Activated CD8-positive, alpha-beta memory T cell treated with anti-CD3 and anti-CD28 coated beads for 1 hour (primary cell): ENCODE measurements at places on chromosomes 1 and 21.

- no peak for DNase-seq
These were observed 257.6 kb upstream of the USP24 start for GRCh38 chr1:55472784-55473183.

- DNase-seq: no peak
These were observed 7.9 kb upstream of the CLDN14 start for GRCh38 chr21:36487641-36488307.

DNA sequence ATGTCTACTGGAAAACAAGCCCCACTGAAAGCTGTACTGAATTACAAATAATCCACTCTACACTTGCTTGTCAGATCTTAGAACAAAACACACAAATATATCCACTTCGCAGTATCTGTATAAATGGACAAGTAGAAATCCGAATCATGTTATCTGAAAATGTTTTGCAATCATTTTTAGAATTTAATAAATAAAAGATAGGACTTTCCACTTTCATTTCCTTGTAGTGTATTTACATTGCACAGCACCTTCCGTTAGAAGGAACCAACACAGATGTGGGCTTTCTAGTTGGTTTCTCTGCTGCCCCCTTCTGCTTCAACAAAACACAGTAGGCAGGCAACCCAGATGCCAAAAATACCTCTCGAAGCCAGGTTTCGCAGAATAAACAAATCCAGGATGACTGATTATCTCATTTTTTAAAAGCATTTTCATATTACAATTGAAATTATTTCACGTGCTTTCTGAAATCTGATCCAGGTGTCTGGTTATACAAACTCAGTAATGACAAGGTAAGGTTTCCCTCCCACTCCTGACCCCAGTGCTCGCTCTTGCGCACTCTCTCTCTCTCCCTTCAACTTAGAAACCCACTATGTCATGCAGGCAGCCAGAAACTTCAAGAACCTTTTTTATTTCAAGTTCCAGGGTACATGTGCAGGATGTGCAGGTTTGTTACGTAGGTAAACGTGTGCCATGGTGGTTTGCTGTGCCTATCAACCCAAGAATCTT, 389.9 kb downstream of the SMYD3 start:
- no peak for DNase-seq

DNA sequence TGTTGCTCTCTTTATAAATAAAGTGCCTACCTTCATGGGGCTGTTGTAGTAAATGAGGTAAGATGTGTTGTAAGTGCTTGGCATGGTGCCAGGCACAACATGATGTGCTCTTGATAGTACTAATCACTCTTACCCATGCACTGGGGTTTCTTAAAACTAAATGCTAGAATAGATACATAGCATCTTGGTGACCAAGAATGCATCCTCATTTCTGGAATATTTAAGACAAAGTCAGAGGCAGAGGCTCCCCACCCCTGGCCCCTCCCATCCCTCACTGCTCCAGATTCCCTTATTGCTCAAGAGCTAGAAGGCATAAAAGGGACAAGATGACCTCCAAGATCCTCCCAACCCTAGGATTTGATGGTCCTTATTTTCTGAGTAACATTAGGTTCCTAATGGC, 61.3 kb downstream of the GLUL start:
- no peak for DNase-seq

GRCh38 chr1:43305926-43306687, 5.3 kb downstream of the TIE1 start:
- no peak for DNase-seq

DNA sequence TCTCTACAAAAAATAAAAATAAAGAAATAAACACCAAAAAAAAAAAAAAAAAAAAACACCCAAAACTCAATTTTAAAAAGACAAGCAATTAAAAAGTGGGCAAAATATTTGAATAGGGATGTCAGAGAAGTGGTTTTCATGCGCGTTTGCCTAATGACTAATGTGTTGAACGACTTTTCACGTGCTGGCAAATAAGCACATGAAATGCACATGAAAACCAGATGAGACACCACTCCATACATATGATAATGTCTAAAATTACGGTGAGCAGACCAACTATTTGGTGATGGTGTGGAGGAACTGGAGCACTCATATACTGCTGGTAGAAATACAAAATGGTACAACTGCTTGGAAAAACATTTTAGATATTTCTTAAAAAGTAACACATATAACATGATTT, 39.4 kb upstream of the UHMK1 start:
- no peak for DNase-seq

DNA sequence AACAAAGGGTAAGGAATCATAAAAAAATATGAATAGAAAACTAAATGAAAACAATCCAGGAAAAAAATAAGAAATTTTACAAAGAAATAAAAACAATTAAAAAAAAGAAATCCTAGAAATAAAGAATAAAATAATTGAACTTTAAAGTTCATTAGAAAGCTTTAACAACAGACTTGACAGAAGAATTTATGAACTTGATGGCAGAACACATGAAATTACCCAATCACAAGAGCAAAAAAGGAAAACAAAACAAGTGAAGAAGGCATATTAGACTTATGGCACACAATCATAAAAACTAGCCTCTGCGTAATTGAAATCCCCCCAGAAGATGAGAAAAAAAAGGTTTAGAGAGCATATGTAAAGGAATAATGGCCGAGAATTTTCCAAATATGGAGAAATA, 802.5 kb upstream of the B3GALT2 start:
- DNase-seq: no peak

DNA sequence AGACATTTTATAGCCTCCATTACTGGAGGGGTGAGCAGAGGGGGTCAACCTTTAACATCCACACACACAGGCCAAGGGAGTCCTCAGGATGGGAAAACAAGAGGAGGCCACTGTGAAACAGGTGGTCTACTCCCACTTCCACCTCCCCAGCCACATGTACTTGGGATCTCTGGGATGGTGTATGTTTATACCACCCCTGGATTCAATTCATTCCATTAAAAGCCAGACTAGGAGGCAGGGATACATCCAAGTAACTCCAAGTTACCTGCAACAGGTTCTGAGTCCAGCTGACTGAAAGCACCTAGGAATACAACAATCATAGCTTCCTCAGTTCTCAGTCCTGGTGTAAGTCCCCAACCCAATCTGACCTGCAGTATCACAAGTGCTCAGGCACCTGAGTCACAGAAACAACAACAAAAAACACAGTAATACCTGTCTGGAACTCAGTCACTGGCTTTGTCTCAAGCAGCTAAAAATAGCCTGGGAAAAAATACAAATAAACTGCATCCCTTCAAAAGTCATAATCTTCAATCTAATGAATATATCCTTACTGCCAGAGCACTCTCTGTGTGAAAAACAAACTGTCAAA, 9.8 kb downstream of the ERI3 start:
- no peak for DNase-seq

DNA sequence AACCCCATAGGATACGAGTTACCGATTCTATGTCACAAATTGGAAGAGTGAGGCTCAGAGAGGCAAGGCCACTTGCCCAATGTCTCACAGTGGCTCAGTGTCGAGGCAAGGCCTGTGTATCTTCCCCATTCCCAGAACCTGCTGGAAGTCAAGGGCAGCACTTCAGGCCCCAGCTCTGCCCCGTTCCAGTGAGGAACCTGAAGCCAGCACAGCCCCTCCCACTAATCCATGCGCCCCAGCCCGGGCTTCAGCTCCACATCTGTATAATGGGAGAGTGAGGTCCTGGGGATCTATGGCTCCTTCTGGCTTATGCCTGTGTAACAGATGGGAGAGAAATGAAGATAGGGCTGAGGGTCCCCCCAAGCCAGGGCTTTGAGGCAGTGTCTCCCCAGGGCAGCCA, 56.3 kb downstream of the CASZ1 start:
- no peak for DNase-seq

GRCh38 chr1:22819361-22819760, 108.7 kb downstream of the EPHB2 start:
- no peak for DNase-seq

DNA sequence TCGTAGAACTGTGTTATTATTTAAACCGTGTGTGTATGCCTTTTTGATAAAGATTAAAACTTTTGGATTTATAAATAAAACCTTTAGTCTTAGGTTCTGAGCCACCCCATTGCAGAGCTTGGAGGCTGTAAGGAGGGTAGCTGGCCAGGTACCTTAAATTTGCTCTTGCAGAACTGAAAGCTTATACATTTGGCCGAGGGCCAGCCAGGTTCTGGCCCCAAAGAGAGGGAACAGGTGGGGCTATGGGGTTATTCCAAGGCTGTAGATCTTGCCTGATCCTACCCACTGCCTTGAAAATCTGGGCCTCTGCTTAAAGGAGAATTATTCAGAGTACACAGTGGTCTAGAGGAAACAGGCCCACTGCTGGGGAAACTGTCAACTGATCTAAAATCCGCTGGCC, 59.6 kb downstream of the CAMK2N1 start:
- no peak for DNase-seq

- no peak for DNase-seq
These were observed 4.8 kb upstream of the SLC35D1 start for GRCh38 chr1:67058761-67059160.

DNA sequence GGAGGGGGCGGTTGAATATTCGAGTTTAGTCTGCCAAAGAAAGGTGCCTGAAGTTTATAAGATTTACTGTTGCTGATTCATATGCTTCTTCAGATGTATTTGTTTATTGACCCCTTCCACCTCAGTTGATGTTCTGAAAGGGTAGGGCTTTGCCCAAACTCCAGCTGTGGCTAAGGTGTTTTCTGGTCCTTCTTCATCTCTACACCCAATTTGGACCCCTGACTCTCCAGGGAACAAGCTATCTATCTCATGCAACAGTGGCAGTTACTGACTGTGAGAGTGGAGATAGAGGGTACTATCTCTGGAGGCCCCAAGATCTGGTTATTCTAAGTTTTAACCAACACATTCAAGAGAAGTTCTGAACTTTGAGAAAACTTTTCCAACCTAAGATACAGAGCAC, 12.6 kb upstream of the ALG14 start:
- DNase-seq: no peak

DNA sequence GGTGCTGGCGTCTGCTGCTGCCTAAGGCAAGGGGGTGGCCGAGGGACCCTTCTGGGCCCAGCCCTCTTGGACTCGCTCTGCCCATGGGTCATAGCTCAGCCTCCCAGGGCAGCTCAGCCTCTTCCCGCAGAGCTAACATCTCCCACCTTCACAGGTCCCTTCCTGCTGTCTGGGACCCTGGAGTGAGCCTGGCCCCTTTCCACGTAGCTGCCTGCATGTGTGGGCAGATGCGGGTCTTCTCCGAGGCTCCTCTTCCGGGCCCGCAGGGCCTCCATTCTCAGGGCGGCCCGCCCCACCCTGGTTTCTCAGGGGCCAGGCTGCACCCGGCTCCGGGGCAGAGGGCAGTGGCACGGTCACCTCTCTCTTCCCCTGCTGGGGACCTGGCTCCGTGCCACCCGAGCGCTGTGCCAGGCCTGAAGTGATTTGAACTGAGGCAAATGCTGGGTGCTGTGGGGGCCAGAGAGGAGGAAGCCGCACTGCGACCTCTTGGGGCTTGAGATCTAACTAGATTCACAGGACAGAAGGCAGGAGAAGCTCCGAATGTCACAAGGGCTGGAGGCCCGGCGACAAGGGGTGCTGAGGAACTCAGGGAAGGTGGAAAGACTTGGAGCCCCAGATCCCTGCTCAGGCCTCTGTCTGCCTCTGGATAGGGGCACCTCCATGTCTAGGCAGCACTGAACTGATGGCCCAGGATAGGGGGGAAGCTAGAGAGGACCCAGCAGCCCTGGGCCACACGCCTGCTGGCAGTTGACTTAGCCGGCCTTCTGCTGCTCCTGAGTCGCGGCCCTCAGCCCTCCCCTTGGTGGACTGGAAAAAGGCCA, 40.7 kb downstream of the COQ8A start:
- DNase-seq: no peak

DNA sequence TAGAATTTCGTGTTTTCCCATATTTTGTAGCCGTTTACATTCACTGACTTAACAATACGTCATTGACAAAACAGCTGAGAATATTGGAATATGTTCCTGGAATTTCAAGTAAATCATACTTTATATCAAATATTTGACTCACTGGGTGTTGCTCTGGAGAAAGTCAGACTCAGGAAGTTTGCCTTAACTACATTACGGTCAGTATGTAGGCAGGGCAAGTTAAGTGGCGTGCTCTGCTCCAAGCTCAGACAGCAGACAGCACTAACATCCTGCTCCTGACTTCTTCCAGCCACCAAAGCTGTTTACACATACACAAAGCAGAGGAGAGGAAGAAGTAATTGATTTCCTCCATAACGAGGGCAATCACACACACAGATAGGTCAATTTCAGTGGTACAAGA, 414.6 kb downstream of the LRRIQ3 start:
- DNase-seq: no peak

DNA sequence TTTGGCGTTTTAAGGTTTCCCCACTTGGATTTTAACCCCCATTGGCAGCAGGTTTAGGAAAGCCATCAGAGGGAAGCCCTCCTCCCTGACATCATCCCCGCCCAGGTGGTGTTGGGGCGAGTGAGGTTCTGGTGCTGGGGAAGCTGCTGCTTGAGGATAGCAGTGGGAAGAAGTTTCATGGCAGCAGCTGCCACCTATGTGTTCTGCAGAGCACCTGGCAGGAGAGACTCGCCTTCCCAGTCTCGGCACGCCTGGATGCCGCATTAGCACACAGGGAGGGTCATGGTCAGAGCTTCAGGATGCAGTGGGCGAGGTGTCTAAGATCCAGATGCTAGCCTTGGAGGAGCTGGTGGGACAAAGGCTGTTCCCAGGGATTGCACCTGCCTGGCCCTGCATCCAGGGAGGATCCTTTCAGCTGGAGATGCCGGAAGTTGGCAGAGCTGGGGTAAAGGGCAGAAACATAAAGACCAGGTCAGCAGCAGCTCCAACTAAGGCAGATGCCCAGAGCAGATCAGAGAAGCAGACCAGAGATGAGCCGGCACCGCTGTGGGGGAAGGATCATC, 33.9 kb downstream of the ABCG1 start:
- DNase-seq: no peak

- no peak for DNase-seq
These were observed 22.2 kb upstream of the SMG7 start for GRCh38 chr1:183450093-183450492.

DNA sequence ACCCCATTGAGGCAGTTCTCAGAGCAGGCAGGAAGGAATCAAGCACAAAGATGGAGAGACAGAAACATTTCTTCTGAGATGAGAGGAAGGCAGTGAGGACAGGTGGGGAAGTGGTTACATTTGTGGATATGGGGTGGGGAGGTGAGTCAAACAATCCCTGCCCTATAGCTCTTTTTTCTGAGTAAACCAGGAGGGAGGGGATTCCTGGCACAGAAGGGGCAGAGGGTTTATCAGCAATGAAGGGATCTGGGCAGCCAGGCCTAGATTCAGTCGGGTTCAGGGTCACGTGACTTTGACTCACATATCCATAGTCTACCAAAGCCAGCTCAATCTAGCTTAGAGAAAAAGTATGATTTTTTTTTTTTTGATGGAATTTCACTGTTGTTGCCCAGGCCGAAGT, 15.7 kb upstream of the PHC2 start:
- DNase-seq: no peak
